ENCODE measurements at places on chromosomes 5 and 9.

GRCh38 chr5:55421074-55421529, 113.3 kb downstream of the MTREX start:
- DNase-seq, result no peak

GRCh38 chr5:35010676-35011075, 37.1 kb downstream of the AGXT2 start:
- no peak for DNase-seq

GRCh38 chr5:160802592-160802991, 49.4 kb downstream of the ATP10B start:
- no peak for DNase-seq

DNA sequence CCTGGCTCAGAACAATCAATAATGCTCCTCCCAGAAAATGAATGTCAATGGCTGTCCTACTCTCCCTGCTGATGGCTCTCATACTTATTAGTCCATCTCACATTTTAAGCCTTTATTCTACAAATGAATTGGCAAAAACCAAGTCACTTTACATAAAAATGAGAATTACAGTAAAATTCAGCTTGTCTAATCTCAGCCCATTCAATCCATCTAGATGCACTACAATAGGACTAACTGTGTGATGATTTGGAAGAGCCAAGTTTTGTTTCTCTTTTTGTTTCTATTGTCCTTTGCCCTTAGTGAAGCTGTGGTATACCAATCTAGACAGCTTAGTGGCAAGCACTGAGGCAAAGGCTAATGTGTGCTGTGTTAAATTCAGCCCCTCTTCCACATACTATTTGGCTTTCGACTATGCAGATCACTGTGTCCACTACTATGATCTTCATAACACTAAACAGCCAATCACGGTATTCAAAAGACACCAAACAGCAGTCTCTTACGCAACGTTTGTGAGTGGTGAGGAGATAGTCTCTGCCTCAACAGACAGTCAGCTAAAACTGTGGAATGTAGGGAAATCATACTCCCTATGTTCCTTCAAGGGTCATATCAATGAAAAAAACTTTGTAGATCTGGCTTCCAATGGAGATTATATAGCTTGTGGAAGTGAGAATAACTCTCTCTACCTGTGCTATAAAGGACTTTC, 140.8 kb upstream of the ZNF462 start:
- no peak for DNase-seq

DNA sequence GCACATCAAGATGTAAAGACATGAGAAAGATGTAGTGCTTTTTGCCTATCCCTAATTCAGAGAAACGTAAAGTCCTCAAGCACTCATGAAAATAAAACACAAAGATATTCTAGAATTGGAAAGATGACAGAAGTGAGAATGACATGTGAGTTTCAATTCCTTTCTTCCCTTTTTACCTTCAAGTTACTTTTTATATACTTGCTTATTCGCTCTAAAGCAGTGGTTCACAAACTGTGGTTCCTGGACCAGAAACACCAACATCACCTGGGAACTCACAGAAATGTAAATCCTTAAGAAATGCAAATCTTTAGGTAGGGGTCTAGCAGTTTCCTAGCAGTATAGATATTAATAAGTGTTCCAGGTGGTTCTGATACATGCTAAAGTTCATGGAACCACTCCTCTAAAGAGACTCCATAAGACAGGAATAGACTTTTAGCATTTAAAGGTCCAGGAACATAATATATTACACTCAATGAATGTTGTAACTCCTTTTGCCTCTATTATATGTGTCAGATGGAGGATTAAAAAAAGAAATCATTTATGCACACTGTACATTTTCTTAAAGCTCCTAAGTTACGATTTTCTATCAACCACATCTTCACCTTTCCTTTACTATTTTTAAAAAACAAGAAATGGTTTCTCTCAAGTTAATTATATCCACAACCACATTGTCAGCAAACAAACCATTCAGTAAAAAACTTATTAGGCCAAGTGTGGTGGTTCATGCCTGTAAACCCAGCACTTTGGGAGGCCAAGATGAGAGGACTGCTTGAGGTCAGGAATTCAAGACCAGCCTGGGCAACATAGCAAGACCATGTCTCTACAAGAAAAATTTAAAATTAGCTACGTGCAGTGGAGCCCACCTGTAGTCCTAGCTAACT, 39.9 kb downstream of the ERP44 start:
- DNase-seq, result no peak
